ENCODE measurements at places on chromosomes 2 and 18.

DNA sequence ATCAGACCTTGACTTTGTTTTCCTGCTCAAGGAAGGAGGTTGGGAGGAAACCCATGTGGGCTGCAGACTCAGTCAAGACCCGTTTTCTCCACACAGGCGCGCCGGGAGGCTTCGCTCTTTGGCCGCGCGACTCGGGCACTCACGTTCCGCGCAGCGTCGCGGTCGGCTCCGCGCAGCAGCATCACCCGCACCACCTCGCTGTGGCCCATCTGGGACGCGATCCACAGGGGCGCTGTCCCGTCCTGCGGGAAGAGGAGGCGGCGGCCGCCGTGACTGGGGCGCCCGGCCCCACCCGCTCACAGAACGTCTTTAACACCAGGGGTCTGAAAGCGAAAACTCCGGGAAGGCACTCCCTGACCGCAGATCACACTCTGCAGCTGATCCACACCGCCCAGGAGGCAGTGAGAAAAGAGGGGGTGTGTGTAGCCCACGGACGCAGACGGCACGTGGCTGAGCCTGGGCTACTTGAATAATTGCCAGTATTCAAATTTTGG lies 33.1 kb upstream of the NPC1 start:
- no peak for DNase-seq

DNA sequence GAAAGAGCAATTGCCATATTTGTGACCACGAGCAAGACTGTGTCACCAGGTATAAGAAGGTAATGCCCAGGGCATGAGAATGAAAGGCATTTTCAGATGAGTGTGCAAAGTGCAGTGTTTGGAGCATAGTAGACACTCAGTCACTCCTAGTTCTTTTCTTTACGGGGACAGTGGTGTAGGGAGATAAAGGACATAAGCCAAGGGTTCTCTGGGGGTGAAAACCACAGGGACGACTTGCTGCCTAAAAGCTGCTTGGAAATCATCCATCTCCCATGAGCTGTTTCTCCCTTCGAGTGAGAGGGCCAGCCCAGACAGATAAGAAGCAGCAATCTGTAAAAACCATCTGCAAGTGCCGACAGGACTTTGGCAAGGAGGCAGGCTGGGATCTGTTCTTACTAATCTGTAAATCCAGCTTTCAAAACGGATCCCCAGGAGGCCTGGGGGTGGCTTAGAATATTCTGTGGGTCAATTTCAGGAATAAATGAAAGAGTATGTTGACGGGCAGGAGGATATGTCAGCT lies 221.6 kb downstream of the LPIN1 start:
- no peak for DNase-seq

DNA sequence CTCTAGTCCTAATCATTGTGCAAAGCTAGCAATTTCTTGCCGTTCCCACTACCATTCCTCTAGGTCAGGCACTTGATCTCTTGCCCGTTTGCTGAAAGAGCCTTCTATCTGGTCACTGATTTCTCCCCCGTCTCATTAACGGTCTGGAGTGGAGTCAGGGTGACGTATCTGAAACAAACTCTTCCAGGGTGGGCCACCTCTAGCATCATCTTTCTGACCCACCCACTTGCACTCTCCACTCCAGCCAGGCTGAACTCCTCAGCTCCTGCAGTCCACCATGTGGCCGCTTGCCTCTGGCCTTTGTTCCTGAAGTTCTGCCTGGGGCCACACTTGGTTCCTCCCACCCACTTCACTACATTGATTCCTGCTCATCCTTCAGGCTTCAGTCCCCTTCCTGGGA lies 13.3 kb downstream of the BCL2 start:
- no peak for DNase-seq

GRCh38 chr2:20186078-20186854 lies 38.7 kb downstream of the SDC1 start:
- DNase-seq: no peak

DNA sequence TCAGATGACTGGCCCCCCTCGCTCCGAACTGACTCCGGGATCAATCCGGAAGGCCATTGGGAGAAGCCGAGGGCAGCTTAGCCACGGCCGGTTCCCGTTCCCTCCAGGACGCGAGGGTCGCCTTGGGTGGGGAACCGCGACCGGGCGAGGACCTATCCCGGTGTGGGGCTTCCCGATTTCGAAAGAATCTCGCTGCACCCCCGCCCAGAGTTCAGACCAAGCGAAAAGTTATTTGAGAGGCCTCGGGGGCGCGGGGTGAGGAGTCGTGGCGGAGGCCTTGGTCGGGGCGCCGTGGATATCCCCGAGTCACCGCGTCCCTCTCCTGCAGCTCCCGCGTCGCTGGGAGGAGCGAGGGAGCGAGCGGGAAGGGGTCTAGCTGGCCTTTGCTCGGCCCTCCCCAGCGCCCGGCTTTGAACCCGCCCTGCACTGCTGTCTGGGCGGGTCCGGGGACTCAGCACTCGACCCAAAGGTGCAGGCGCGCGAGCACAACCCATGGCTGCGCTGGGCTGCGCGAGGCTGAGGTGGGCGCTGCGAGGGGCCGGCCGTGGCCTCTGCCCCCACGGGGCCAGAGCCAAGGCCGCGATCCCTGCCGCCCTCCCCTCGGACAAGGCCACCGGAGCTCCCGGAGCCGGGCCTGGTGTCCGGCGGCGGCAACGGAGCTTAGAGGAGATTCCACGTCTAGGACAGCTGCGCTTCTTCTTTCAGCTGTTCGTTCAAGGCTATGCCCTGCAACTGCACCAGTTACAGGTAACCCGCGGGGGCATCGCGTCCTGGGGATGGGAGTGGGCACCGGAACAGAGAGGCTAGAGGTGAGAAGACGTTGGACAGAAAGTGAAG lies at the start of gene CYP27A1:
TSS of gene CYP27A1 (plus strand) at position 457 of the 837 bp plus-strand sequence. CDS start at position 493, 36 bp downstream.
- no peak for DNase-seq

DNA sequence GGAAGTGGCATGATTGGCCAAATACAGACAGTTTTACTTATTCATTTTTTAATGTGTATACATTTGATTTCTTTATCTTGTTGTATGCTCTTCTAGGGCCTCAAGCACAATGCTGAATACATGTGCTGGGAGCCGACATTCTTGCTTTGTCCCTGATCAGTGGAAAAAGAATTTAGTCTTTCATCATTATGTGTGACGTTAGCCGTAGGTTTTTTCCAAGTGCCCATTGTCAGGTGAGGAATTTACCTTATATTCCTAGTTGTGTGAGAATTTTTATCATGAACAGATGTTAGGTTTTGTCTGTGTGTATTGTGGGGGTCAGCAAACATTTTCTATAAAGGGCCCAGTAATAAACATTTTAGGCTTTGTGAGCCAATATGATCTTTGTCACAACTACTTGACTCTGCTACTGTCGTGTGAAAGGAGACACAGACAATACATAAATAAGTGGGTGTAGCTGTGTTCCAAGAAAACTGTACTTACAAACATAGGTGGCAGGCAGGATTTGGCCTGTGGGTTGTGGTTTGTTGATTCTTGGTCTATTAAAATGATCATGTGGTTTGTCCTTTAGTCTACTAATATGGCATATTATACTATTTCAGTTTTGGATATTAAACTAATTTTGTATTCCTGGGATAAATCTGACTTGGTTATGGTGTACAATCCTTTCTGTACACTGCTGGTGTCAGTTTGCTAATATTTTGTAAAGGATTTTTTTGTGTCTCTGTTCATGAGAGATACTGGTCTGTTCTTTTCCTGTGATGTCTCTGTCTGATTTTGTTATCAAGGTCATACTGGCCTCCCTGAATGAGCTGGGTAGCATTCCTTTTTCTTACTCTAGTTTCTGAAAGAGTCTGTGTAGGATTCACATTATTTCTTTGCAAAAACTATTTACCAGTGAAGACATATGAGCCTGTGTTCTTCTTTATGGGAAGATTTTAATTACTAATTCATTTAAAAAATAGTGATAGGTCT lies 132.2 kb upstream of the SMAD7 start:
- no peak for DNase-seq

GRCh38 chr2:231676243-231676642 lies 32.1 kb upstream of the PTMA start:
- no peak for DNase-seq

- no peak for DNase-seq
Observed at GRCh38 chr18:35890323-35890722, 82.2 kb upstream of the RMP24 start.

GRCh38 chr2:152236191-152236925 lies 60.8 kb upstream of the STAM2 start:
- no peak for DNase-seq

- DNase-seq: no peak
Observed at GRCh38 chr2:13652531-13653313, 936.0 kb downstream of the TRIB2 start.

- no peak for DNase-seq
Observed at GRCh38 chr2:224934526-224935188, 107.6 kb downstream of the DOCK10 start.

DNA sequence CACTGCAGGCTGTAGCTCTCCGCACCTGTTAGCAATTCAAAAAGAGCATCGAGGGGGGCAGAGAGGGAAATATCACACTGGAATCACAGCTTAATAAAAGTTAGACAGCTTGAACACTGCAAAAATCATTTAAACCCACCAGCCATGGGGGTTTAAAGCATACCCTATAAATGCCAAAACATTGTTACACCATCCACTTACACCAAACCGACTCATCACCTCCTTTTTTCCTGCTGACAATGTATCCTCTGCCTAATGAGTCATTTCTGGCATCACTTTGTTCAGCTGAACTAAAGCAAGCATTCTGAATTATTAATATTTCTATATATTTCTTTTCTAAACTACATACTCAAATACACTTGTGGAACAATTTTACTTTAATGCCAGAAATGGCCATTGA lies 21.6 kb downstream of the MC4R start:
- no peak for DNase-seq

- no peak for DNase-seq
Observed at GRCh38 chr2:53173698-53174455, 593.7 kb upstream of the CHAC2 start.

- DNase-seq: no peak
Observed at GRCh38 chr2:171480908-171481307, 41.4 kb upstream of the CYBRD1 start.

DNA sequence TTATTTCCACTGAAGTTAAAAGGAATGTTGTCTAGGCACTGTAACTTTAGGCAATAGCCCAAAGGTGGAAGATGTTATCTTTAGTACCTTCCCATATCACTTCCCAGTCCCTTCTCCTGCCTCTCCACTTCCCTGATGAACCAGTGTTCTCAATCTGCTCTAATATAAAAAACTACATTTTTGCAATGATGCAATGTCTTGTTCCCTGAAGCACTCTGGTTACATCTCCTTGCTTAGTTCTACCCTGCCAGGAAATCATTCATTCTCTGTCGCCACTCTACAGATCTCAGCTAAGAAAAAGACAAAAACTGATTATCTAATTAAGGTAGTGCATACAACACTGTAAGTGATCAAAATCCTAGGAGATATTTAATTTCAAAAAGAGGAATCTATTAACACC lies 71.3 kb downstream of the BAZ2B start:
- DNase-seq: no peak

GRCh38 chr2:34162231-34162630 lies 563.1 kb upstream of the FAM98A start:
- no peak for DNase-seq

- no peak for DNase-seq
Observed at GRCh38 chr2:112093216-112093615, 38.1 kb downstream of the TMEM87B start.

GRCh38 chr2:230472621-230473018 lies 56.6 kb downstream of the SP100 start:
- DNase-seq: no peak

GRCh38 chr2:81355436-81355835 lies 1050.9 kb upstream of the LRRTM1 start:
- DNase-seq: no peak

DNA sequence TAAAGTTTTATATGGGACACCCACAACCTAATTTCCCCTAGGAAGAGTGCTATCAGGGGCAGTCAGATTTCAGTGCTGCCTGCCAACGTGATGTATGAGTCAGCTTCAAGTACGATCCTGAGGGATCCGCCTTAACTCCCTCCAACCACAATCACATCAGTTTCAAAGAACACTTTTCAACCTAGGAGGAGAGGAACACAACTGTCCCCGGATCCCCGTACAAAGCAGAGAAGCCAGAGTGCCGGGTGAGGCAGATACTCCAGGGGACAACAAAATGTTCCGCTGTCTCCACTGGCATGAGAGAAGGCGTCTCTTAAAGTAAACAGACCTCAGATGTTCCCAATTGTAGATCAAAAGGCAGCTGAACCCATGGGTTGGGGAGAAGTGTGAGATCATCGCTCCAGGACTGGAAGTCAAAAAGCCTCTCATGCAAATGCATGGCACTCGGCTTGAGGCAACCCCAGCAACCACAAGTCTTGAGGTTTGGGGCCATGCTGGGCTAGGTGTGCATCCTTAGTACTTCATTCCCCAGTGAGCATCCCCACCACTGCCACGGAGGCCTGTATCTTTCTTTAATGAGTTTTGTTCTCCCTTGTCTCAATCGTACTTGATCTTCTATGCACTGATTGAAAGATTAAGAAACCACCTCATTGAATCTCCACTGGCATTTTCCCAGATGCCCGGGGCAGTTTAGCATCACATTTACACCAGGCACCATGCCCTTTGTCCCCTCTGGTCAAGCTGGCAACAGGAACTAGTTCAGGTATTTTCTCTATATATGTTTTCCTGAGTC lies 91.0 kb upstream of the CCBE1 start:
- DNase-seq: no peak

GRCh38 chr18:10546557-10547300 lies 20.9 kb downstream of the NAPG start:
- no peak for DNase-seq

DNA sequence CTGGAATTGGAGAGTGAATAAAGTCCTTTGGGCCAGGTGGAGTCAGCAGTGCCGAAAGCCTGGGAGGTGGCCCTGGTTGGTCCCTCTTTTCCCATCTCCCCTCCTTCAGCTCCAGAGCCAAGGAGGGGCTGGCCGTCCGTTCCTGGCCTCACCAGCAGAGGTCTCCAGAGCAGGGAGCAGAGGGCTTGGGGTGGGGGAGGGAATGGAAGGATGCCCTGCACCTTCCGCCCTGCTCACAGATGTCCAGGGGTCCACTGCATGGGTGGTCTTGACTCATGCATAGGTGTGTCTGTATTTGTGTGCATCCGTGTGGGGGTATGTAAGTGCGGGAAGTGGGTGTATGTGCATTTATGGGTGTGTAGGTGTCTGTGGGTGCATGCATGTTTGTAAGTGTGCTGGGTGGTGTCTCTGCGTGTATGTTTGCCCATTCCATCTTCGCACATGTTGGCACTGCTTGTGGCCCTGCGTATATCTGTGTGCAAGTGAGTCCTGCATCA lies 201.8 kb downstream of the ZFP36L2 start:
- DNase-seq: no peak

DNA sequence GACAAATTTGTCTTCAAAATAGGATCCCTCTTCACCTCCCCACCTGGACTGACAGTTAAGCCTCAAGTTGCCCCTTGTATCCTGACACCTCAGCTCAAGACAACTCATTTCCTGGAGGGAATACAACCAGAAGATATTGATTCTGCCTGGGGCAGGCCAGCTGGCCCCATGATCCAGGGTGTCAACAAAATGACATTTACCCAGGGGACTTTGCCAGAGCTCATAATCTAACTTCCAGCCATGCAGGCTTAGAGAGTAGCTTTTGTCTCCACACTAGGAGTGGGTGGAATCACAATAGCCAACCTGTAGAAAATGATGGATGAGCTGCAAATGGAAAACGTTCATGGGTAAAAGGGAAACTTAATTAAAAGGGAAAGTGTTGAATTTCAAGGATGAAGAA lies 220.1 kb upstream of the DPP10 start:
- no peak for DNase-seq
